ENCODE measurements at places on chromosomes 6 and 20.

DNA sequence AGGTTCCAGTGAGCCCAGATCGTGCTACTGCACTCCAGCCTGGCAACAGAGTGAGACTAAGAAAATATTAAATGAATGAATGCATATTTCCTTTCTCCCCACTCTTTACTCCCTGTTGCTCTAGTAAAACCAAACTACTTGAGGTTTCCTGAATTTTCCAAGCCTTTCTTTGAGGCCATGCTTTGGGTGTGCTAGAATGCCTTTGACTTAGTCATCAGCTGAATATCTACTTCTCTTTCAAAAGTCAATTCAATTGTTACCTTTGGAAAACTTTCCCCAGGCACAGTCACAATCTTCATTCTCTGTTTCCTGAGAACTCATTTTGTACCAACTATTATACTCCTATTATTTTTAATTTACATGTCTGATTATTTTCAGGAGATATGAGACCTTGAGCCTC, 27.5 kb upstream of the CEP85L start:
- no peak for DNase-seq

DNA sequence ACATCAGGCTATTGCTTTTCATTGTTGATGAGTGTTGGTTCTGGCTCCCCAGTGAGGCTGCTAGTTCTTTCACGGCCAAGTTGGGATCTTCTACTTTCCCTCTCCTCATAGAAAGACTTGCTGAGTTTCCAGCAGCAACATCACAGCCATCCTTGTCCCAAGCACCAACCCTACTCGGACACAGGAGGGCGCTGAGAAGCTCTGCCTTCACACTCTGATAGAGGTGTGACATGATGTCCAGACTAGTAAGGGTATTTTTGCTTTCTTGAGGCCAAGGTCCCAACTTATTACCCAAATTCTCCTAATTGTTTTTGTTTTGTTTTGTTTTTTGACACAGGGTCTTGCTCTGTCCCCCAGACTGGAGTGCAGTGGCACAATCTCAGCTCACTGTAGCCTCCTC, 3.0 kb upstream of the GCM1 start:
- DNase-seq = no peak

DNA sequence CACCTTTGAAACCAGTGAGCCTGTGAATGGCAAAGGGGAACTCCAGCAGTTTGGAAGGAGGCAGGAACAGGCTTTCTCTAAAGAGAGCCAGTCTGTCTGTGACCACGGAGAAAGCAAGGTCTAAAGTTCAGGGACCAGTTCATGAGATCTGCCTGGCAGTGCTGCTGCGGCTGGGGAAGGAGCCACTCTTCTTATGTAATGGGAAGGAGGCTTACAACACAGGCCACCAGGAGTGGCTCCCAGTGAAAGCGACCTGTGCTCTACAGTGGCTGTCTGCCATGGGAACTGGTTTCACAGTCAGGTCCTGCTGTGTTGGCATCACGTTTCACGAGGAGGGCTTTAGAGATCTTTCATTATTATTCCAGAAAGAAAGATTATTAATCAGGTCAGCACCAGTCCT, 291.9 kb upstream of the PRDM1 start:
- DNase-seq = no peak

DNA sequence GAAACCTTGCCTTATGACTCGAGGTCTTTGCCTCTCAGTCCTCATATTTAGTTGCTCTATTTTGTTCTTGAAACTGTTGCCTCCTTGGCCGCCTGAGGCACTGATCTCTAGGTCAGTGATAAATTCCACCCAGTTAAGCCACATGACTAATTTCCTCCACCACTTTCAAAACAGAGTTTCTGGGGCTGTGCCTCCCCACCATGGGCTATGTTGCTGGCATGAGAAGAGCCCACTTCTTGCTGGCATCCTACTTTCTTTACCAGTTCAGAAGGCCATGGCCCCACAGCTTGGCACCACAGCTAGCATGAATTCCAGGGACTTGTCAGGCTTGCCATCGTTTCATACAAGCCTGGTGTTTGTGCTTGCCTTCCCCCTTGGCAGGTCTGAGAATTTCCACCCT, 361.4 kb upstream of the JAG1 start:
- DNase-seq = no peak

DNA sequence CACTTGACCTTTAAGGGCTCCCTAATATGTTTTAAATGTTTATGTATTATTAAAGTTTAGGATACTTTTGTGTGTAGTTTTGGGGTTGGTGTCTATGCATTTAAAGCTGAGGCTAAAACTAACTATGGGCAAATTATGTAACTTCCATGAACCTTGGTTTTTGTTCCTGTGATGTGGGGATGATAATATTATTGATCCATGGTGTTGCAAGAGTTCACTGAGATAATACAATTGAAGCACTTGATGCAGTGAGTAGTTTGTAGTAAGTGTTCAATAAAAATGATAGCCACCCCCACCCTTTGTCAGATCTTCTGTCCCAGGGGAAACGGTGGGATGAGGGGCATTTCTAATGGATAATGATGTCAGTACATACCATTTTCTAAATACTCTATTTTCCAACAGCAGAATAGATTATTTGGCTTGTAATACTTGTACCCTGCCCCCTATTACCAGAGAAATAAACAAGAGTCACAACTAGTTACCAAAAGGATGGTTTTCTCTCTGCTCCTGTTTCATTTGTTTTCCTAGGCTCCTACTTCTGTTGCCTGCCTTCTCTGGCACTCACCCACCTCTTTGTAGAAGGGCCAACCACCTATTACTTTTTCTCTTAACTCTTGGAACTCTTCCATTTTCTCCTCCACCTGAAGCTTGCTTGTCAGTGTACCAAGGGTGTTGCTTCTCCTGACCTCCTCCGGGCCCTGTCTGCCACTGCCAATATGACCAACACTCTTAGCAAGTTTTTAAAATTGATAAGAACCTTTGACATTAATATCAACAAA, 97.9 kb downstream of the RCAN2 start:
- no peak for DNase-seq

GRCh38 chr20:33830371-33830770, 19.2 kb downstream of the CHMP4B start:
- DNase-seq = no peak

GRCh38 chr6:13262302-13263230, 65.8 kb downstream of the TBC1D7 start:
- DNase-seq = no peak

GRCh38 chr6:25511376-25511775, 140.6 kb upstream of the SCGN start:
- no peak for DNase-seq

Measured in activated gamma-delta T cell treated with Interleukin-2 at 50 U/mL for 16 hours (primary cell).